T-helper 22 cell (primary cell): ENCODE measurements at places on chromosomes 2 and 18.

DNA sequence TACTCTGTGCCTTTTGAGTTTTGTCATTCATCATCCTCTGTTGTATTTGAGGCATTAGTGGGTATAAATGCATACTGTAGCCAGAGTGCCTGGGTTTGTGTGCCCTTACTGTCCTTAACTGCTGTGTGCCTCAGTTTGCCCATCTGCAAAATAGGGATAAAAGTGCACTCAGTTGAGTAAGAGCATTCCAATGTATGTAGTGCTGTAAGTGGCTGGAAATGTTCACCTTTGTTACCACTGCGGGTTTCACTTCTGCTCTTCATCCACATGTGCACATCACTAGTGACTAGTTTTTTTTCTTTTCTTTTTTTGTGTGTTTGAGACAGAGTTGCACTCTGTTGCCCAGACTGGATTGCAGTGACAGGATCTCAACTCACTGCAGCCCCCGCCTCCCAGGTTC is 39.9 kb downstream of the PLEKHB2 start:
- DNase-seq, result no peak

- no peak for DNase-seq
Measured at GRCh38 chr2:207770602-207771404, 1.1 kb upstream of the FZD5 start.

DNA sequence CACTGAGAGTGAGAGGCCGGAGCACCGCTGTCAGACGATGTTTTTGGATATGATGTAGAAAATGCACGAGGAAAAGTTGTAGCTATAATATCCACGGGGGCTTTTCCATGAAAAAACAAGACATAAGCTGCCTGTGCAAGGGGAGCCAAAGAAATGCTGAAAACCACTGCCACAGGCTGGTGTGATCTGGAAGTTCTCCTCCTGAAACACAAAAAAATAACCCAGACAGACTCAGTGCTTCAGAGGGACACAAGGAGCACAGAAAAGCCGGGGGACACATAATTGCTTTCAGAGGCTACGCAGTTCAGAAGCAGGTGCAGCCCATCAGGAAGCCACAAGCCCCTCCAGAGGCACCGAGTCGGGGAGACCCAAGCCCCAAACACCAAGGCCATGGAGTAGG is 98.2 kb downstream of the ZNF516 start:
- DNase-seq, result no peak

GRCh38 chr18:9140984-9141383 is 4.4 kb downstream of the ANKRD12 start:
- no peak for DNase-seq

DNA sequence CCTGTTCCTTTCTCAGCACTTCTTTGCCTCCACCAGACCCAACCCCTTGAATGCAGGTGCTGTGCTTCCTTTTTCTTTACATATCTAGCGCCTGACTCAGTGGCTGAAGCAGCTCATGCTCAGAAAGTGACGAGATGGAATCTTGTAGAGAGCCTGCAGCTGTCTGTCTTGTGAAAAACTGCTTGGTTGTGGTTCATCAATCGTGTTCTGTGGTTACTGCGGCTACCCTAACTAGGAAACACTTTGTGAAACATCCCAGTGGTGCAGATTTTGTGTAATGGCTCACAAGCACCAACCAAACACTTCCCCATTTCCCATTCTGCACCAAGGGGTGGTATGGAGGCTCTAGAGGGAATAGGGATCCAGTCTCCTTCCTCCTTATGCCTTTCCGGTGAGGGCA is 307.2 kb upstream of the MMADHC start:
- DNase-seq, result no peak

DNA sequence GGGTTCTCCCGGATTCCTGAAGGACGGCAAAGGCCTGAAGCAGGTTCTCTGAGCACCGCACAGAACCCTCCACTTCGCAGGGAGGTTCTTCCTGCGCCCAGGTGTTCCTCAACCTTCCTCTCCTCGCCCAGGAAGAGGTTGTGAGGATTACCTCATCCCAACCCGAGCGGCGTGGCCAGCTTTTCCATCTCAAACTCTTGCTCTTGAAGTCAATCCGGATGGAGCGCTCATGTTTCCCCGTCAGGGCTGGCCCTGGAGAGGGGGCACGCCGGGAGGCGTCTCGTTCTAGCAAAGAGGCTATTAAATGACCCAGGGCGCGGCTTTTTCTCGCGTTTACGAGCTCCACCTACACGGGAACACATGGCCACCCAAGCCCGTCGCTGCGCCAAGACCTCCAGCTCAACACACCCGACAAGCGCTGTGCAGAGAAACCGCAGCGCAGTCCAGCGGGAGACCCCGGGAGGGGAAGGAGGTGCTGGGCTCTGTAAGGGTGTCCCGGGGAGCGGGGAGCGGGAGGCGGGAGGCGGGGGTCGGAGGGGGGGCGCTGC is 540 bp upstream of the RAB10 start:
- DNase-seq, result no peak

GRCh38 chr2:1049691-1050090 is 99.0 kb downstream of the SNTG2 start:
- DNase-seq, result no peak

DNA sequence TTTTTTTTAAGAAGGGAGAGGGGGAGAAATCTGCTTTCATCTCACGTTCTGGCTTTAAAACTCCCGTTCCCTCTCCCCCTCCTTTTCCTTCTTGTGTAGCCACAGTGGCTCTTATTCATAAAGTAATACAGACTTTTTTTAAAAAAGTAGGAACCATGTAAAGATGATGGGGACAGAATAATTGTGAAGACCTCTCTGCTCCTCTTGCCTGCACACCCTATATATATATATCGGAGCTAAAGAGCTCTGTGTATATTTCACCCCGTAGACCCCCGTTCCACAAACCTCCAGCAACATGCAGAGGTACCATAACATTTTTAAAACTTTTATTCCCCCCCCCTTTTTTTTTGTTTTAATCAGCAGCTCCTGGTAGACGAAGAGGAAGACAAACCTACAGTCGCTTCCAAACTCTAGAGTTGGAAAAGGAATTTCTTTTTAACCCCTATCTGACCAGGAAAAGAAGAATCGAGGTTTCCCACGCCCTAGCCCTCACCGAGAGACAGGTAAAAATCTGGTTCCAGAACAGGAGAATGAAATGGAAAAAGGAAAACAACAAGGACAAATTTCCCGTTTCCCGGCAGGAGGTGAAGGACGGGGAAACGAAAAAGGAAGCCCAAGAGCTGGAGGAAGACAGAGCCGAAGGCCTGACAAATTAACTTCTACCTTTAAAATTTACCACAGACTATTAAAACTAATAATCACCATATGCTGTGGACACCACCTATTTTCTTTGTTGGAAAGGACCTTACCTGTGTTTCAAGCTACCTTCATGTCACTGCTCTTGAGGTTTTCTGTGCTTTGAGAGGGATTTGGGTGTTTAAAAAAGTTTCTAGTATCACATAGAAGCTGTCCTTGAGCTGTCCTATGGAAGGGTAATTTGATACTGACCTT is 1.7 kb downstream of the HOXD8 start:
- no peak for DNase-seq

- no peak for DNase-seq
Measured at GRCh38 chr2:231935815-231936214, 9.6 kb upstream of the NPPC start.

DNA sequence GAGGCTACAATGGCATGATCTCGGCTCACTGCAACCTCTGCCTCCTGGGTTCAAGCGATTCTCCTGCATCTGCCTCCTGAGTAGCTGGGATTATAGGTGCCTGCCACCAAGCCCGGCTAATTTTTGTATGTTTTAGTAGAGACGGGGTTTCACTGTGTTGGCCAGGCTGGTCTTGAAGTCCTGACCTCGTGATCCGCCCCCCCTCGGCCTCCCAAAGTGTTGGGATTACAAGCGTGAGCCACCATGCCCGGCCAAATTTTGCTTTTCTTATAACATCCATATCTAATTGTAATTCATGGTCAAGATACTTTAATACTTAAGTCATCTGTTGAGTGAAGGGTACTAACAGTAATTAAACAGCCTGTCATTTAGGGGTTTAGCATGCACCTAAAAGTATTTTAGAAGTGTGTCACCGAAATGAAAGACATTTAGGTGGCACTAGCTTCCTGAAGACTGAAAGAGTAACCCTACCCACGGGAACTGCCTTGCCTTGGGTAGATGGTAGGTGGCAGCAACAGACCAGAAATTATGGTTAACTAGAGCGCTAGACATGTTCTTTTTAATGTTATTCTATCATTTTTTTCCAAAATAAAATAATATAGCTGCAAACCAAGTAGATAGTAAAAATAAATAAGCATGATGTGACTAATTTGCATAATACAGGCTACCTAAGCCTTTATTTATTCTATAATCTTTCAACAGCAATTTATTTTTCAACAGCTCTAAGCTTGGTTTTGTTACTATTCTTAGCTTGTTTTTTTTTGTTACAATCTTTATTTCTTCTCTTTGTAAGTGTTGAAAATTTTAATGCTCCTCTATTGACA is 8.6 kb upstream of the ACYP2 start:
- no peak for DNase-seq

GRCh38 chr18:3037423-3037915 is 24.5 kb upstream of the LPIN2 start:
- no peak for DNase-seq
